ENCODE measurements at places on chromosomes 2 and 18.
A peak's percentile ranks its signal among the peaks of the same experiment; 100 is the strongest.

DNA sequence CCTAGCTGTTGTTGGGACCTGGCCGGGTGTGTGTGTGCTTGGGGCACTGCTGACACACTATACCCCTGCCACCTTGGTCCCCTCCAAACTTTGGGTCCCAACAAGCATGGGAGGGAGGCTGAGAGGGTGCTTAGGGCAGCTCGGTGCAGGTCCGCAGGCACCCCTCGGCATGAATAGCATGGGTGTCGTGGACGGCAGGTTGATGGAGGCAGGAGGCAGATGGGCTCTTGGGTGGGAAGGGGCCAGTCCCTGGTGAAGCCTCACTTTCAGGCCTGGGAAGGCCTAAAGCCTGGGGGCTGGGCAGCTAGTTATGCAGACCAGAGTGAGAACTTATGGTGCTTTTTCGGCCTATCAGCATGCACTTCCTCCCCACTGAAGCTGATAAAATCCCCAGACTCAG, 164.2 kb downstream of the CDH19 start:
- DNase-seq, result no peak

DNA sequence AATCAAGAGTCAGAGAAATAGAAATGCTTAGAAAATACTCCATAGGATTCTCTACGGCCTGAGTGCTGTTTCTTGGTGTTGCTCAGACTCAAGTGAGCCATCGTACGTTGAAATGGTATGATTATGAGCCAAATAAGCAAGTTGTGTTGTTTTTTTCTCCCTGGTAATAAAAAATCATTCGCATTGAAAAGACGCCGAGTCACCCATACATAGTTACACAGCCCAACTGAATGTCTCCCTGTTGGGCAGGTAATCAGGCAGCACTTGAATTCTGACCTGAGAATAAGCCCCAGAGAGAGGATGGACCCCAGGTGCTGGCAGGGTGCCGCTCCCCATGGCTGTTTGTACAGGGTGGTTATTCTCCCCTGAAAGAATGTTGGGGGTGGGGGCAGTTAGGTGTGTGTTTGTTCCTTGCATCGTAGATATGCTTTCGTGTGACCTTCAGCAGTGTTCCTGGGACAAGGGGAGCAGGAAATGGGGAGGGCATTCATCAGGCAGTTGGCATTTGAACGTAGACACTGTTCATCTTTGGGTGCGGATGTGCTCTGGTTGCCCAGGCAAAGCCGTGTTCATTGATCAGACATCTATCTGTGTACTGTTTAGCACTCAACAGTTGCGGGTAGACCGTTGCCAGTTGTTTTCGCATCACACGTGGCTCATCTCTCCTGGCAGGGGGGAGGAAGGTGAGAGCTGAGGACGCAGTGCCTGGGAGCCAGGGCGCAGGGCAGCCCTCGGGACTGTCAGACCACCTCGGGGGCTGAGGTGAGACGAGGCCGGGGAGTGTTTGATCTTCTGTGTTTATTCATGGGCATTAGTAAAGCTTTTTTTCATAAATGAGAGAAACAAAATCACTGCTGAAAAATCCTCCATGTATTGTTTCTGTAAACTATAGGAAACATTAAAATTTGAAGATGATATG, 27.3 kb downstream of the MTCL1 start:
- DNase-seq, result no peak

DNA sequence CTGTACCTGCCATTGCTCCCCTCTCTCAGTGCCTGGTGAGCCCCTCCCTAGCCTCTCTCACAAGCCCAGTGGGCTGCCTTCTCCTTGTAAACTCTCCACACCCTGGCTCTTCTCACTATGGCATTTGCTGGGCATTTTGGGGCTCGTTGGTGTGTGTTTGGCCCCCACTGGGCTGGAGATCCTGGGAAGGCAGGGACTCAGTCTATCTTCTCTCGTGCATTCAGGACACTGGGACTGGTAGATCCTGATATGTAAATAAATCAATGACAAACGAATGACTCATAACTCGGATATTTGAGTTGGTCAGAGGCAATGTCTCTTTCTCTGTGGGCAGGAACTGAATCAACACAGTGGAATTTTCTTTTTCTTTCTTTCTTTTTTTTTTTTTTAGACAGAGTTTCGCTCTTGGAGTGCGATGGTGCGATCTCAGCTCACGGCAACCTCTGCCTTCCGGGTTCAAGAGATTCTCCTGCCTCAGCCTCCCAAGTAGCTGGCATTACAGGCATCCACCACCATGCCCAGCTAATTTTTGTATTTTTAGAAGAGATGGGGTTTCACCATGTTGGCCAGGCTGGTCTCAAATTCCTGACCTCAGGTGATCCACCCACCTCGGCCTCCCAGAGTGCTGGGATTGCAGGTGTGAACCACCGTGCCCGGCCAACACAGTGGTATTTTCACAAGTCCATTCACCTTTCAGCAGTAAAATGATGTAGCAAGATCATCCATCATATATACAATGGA, 144.6 kb upstream of the SPRED2 start:
- no peak for DNase-seq

DNA sequence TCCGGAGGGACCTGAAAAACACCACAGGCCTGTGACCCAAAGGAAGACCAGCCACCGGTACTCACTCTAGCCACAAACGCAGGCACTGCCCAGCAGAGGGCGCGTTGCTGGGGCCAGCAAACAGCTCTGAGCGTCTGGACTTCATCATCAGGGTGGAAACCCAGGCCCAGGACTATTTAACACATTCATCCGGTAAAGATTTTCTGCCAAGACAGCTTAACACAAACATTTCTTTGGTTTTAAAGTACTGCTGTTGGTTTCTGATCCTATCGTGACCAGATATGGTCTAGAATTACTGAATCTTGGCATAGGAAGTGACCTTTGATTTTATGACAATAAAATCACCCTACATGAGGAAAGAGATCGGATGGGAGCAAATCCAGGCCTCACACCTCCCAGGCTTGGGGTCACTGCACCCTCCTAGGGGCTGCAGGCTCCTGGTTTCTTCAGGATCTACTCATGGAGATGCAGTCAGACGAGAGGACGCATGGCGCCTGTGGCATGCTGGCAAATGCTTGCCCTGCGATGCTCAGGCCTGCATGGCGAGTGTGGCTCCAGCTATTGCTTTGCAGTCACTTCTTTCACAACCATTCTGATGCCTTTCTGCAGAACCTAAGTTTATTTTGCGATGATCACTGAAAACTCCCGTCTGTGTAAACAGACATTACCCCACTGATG, 130.4 kb downstream of the COL4A4 start:
- DNase-seq, result no peak

DNA sequence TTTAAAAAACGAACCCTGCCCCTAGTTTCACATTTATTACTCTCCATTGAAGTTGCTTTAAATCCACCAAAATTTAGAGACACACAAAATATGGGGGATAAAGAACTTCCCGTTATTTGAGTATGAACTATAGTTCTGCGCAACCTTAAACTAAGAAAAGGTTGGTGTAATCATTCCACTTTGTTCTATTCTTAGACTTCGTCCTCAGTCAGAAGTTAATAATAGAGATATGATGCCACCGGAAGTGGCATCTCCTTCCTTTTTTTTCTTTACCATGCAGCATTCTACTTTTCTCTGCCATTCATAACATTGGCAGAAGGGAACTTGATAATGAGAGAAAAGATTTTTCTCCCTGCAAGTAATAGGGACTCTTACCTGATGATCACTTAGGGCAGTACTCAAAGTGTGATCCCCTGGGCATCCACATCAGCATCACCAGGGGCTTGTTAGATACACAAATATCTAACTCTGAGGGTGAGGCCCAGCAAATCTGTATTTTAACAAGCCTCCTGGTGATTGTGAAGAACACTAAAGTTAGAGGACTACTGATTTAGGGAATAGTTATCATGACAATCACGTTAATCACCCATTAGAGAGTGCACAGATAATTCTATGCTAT, 147.7 kb upstream of the DTNA start:
- DNase-seq, result no peak

GRCh38 chr18:3692691-3693090, 242.7 kb downstream of the TGIF1 start:
- DNase-seq, result no peak

DNA sequence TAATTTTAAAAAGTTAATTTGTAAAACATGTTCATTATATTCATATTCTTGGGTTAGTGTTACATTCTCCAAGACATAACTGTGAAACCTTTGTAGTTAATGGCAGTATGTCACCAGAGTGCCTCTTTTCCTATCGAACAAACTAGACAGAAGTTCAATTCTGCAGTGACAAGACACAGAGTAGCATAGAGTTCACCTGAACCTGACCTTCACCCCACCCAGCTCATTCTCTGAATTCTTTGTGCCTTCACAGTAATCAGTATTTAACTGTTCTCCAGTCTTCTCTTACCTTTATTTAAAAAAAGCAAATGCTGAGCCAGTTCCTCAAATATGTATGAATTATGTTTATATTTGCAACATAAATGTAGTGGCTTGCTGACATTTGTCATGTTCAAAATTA, 52.9 kb upstream of the CHMP1B start:
- no peak for DNase-seq

DNA sequence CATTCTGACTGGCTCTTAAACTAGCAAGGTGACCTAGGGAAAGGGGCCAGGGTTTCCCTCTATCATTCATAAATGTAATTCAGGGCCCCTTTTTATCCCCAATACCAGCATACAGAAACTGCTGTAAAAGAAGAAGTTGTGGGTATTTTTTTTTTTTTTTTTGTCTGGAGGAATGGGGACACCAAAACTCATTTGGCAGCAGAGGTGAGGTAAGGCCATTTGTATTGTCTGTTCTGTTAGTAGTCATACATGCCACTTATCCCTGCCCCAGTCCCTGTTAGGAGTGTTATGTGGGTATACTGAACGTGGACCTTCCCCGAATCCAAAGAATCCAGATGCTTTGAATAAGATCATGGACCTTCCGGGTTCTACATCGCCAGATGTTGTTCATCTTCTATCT, 1.7 kb downstream of the SEPTIN2 start:
- DNase-seq, result no peak

GRCh38 chr18:13562494-13563029, 163.8 kb downstream of the FAM210A start:
- DNase-seq, result peak; percentile 68

DNA sequence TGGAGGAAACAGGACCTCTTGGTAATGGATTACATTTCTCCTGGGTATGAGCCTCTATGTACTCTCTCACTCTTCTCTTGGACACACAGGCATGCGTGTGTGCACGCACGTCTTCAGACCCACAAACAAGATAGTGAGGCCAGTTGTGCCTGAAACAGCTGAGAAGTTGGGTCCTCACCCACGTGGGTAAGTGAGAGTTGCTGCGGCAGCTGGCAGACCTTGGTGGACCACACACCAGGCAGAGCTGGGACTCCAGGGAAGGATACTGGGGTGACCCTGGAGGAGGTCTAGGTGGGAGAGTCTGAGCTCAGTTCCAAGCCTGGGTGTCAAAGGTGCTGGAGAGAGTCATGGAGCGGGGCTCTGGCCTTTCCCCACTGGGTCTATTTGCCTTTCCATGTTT, 194.3 kb downstream of the HAUS1 start:
- no peak for DNase-seq

- no peak for DNase-seq
These were observed 84.8 kb downstream of the CTIF start for GRCh38 chr18:48623468-48624235.

GRCh38 chr2:43676322-43677050, at the start of gene C1GALT1C1L:
Gene C1GALT1C1L, minus strand, starts transcription at chr2:43676429. Its CDS starts 107 bp downstream, at chr2:43676322.
- peak; percentile 5 for DNase-seq

DNA sequence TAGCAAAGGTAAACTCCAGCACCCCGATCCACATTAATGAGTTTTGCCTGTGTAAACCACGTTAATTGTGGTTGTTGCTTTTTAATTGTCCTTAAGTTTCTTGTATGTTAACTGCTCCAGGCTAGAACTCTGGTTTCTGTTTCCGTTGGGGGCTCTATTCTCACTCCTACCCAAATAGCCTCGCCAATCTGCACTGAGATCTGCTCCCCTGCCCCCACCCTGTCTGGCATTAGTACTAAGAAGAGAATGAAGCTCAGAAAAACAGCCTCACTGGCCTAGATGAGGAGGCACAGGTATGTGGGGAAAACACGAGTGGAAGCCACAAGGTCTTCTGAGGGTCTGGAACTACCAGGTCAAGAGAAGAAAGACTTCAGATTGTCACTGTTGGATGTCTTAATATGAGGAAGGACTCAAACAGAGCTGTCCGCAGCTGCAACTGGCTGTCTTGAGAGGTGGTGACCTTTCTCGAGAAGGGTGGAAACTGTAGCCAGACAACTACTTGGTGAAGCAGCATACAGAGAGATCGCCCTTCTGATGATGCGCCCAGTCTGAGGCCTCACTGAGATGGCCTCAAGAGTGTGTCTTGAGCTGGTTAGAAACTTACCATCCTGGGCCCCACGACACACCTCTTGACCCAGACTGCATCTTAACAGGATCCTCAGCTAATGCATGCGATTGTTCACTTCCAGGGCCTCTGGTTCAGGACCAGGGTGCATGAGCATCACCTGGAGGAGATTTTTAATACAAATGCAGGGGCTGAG, 73.1 kb downstream of the TGOLN2 start:
- DNase-seq, result no peak

DNA sequence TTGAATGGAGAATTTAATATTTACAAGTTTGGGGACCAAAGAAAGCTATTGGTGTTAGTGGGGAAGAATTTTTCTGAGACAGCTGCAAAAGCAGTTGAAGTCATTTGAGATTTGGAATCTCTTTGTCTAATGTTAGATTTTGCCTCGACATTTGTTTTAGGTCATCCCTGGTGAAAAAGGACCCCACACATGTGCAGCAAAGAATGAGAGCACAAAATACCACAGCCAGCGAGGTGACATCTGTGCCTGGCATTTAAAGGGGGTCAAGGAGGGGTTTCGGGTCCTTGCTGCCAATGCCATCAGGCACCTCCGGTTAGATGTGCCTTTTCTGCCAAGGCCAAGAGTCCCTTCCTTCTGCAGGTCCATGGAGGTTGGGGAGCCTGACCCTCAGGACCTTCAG, 173.3 kb downstream of the TRIB2 start:
- no peak for DNase-seq

DNA sequence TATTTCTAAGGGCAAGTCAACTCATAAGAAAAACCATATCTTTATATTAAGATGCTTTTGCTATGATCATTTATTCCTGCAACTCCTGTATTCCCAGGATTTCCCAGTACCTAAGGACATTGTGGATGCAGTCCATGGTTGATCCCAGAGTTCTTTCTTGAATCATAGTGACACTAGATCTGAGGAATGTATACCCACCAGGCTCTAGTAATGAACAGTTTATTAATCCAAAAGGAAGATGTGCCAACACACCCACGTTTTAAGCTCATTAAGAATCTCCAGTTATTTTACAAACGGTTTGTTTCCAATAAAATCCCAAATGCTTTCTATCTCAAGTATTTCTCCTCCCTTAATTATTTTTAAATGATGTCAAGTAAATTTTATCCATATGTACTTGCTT, 210.8 kb upstream of the ZEB2 start:
- no peak for DNase-seq

DNA sequence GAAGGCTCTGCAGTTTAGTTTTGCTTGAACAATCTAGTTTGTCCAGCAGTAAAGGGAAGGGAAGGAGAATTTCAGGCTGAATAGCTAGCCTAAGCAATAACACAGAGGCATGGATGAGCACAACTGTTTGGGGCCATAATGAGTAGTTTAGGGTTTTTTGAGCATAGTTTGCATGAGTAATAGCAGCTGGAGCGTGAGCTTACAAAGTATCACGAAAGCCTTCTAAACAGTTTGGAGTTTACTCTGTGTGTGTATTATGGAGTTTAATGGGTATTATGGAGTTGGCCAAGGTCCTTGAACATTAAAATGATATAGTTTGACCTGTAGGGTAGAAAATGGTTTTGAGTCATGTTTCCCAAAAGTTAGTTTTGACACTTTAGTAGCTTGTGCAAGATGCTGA, 782.3 kb downstream of the ERBB4 start:
- no peak for DNase-seq

- peak; percentile 56 for DNase-seq
These were observed 99.1 kb downstream of the ALPK2 start for GRCh38 chr18:58529714-58530354.

GRCh38 chr2:146853741-146854444, 990.9 kb upstream of the ACVR2A start:
- no peak for DNase-seq

All from stimulated activated CD4-positive, alpha-beta T cell treated with anti-CD3 and anti-CD28 coated beads, Interleukin-1b, Interleukin-23, amount 100 ng/mL, for 1 hour (primary cell).